Activated CD8-positive, alpha-beta memory T cell treated with anti-CD3 and anti-CD28 coated beads, Interleukin-2, amount 10 ng/mL, durations not matched to agents 7 days and 5 days (primary cell): ENCODE measurements at places on chromosomes 2 and 18. TPM values are rescaled to one million over a fixed set of nuclear protein-coding genes. Genes with fewer than 3 reads are reported as not detected.

SLC5A7 gene
- total RNA-seq = not detected

WDCP gene
- 26.5 TPM for total RNA-seq

MAP3K19 gene
- total RNA-seq = not detected

NRP2 gene
- 0.26 TPM for total RNA-seq

ILKAP gene
- 61.7 TPM for total RNA-seq

CRYGD gene
- total RNA-seq = not detected

LAMA3 gene
- 0.23 TPM for total RNA-seq

GDF7 gene
- total RNA-seq = not detected

CPS1 gene
- 0.96 TPM for total RNA-seq

G6PC2 gene
- total RNA-seq = not detected

AKAIN1 gene
- total RNA-seq = not detected

KCNS3 gene
- not detected for total RNA-seq

TUBB8B gene
- total RNA-seq = not detected

ATP8B1 gene
- total RNA-seq = 0.26 TPM

DCDC2C gene
- not detected for total RNA-seq

TUBA3E gene
- total RNA-seq = not detected

TMEFF2 gene
- not detected for total RNA-seq

C2orf78 gene
- total RNA-seq = not detected

KRCC1 gene
- 20.0 TPM for total RNA-seq

KRTCAP3 gene
- total RNA-seq = 4.5 TPM

SPATA3 gene
- 0.44 TPM for total RNA-seq

SFTPB gene
- total RNA-seq = not detected

TRPM8 gene
- total RNA-seq = not detected

MTHFD2 gene
- total RNA-seq = 293 TPM

MYCN gene
- not detected for total RNA-seq

CHRNA1 gene
- total RNA-seq = not detected

IL36G gene
- not detected for total RNA-seq

ADAM23 gene
- total RNA-seq = 0.32 TPM

UGT1A5 gene
- not detected for total RNA-seq

GLB1L gene
- total RNA-seq = 4.9 TPM

CYRIA gene
- 0.77 TPM for total RNA-seq

GPD2 gene
- 23.6 TPM for total RNA-seq

MC2R gene
- total RNA-seq = not detected

GLI2 gene
- 0.28 TPM for total RNA-seq

DYSF gene
- total RNA-seq = 7.3 TPM

CHMP3 gene
- total RNA-seq = 33.3 TPM

SERPINB5 gene
- total RNA-seq = not detected

PELI1 gene
- 40.1 TPM for total RNA-seq

ARHGAP25 gene
- 126 TPM for total RNA-seq

GALR1 gene
- total RNA-seq = not detected

CACNB4 gene
- total RNA-seq = 0.14 TPM

CNRIP1 gene
- total RNA-seq = not detected
